T1000 (cell line): ENCODE measurements at places on chromosomes 12 and 14.

GRCh38 chr12:83156815-83157214 lies 470.1 kb downstream of the TMTC2 start:
- DNase-seq = no peak

DNA sequence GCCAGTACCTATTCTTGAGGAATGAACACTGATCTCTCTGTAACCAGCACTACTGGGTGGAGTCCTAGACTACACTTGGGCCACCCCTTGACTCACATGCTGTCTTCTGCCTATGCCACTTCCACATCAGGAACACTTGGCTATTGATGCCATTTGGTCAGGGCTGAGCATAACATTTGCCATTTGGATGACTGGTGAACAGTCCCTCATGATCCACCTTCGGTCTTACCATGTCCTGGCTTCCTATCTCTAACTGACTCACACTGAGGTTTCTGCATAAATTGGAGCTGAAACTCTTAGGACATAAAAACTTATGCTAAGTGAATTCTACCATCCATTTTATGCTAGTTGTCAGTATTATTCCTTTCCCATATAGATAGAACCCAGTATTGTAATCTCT lies 91.7 kb upstream of the PELI2 start:
- DNase-seq = no peak

DNA sequence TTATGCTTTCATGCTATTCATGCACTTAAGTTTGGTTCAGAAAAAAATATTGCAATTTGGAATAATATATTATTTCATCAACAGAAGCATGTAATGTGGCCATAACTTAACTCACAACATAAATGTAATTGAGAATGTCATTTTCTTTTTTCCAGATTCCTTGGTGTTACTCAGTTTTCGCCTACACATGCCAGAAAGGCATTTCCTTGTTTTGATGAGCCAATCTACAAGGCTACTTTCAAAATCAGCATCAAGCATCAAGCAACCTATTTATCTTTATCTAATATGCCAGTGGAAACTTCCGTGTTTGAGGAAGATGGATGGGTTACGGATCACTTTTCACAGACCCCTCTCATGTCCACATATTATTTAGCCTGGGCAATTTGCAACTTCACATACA lies 14.4 kb downstream of the TRHDE start:
- DNase-seq = no peak

- no peak for DNase-seq
Observed at GRCh38 chr12:93234641-93235040, 143.1 kb upstream of the NUDT4 start.

GRCh38 chr12:40099423-40099853 lies 6.4 kb downstream of the SLC2A13 start:
- DNase-seq = no peak

DNA sequence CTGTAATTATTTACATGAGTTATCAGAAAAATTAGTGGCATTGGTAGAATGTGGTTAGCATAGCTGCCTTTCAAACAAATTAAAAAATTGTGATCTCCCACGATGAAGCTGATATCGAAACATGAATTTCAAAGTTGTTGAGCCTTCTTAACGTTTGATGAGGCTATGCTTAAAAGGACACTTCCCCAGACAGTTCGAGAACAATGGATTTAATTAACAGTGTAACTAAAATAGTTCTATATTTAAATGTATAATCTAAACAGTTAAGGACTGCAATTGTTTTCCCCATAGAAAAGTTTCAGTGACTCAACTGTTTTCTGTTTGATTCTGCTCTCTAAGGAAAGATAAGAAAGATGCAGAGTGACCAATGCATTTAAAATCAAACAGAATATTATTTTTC lies 1.6 kb downstream of the CLEC2B start:
- DNase-seq = no peak

- DNase-seq = no peak
Observed at GRCh38 chr14:34081576-34082136, 130.8 kb upstream of the EGLN3 start.
